ENCODE measurements at places on chromosomes 7 and 10.

GRCh38 chr10:4847561-4848355 is 21.8 kb downstream of the AKR1E2 start:
- DNase-seq: no peak

DNA sequence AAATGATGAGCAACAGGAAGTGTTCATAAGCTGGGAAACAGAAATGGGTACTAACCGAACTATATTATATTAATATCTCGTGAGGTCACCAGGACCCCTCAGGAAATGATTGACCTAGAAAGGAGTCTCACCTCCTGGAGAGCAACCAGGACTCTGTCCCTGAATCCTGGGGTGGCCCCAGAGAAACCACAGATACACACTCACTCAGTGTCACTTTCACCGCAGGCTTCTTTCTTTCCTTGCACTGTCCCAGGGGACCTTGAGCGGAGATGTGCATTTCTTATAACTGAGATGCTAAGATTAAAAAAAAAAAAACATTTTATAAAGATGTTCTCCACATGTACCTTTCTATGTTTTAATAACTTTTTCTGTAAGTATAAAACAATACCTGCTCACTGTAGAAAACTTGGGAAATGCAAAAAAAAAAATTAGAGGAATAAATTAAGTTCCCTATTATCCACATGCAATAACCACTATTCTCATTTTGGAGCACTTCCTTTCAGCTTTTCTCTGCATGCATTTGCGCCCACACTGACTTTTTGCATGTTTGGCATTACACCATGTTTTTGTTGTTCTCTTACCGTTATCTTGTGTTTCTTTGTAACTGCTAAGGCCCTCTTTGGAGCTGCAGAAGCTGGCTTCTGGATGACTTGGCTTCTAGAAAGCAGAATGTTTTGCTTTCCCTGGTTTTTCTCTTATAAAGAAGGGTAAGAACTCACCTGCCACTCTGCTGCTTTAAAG is 15.0 kb downstream of the NOD1 start:
- no peak for DNase-seq

DNA sequence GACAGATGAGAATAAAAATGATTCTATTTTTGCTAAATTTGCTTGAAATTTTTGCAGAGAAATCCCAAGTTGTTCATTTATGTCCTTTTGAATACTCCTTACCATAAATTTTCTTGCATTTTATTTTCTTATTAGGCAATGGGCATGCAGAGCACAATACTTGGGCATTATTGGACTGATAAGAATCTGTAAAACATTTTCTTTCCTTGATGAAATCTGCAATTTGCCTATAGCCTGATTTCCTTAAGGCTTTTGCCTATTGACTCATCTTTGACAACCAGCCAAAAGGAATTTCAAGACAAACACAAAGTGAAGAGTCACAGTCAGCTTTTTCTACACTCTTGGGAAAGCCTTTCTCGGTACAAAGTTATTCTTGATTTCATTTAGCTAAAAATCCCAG is 30.5 kb upstream of the GNAT3 start:
- no peak for DNase-seq

DNA sequence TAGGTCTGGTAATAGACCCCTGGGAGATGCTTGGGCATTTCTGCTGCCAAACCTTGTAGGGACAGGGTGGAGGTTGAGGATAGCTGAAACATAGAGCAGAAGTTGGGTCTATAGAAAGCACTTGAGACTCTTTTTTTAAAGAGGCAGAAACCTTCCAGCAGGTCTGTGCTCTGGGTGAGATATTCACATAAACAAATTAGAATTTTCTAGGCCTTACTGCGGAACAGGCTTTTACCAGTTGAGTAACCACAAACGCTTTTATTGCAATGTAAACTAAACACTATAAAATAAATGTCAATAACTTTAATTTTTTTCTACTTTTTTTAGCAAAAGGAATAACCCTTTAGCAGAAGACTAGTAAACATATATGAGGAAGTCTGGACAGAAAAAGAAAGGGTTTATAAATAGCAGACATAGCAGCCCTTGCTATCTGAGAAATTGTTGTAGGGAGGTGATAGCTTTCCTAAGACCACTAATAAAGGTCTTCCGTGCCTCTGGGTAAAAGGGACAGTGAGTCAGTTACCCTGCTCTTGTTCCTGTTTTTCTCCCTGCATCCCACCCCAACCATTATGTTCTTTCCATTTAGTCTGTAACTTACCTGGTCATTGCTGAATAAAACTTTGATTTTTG is 38.7 kb downstream of the CACNB2 start:
- no peak for DNase-seq

GRCh38 chr10:132207536-132208461 is 21.1 kb downstream of the DPYSL4 start:
- DNase-seq: no peak

- DNase-seq: no peak
These were observed 243.5 kb downstream of the ADK start for GRCh38 chr10:74394416-74394969.

DNA sequence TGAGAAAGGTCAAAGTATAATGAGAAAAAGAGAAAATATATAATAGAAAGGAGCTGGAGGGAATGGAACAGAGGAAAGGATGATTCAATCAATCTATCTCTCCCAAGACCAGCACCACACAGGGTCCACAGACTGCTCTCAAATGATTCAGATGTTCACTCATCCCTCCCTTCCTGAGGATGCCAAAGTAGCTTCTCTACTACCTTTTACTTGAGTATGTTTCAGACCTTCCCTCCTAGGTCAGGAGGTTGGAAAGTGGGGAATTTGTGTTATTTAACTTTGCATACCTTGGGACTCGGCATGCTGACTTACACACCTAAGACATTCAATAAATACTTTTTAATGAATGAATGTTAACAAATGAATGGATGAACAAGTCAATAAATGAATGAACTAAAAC is 30.6 kb downstream of the CPVL start:
- DNase-seq: no peak

GRCh38 chr10:43233601-43234430 is 33.0 kb downstream of the RASGEF1A start:
- no peak for DNase-seq

GRCh38 chr7:25580141-25580540 is 351.9 kb upstream of the NPVF start:
- no peak for DNase-seq

DNA sequence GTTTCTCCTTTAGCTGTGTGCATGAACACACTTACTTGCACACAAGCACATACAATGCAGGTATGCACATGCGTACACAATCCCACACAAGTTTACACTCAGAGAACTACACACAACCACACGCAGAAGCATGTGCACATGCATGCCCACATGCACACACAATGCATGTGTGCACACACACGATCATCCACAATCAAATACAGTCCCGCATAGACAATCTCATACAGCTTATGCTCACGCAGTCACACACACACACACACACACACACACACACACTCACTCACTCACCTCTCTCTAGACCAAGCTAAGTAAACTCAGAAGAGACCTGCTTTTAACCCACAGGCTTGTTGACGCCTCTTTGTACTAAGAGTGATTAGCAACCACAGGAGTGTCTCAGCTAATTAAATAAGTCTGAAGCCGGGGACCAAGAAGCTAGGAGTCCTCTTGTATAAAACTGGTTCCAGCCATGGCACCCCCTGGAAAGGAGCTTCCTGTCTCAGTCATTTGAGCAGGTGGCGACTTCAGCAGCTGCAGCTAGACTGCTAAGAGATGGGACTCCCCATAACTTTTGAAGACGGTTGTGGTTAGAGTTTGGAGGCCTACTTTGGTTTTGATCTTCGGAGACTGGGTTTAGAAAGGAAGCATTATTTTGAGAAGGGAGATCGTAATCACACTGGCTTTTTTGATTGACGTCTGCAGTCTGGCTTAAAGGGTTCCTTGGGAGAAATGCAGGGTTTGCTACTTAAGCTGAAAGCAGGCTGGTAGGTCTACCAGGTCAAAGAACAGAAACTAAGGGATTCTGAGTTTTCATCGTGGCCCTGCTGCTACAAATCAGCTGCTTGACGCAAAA is 82.3 kb upstream of the ADRB1 start:
- peak; percentile 41 for DNase-seq

- DNase-seq: no peak
These were observed 89.3 kb downstream of the GRK5 start for GRCh38 chr10:119296703-119297102.

GRCh38 chr7:101487753-101488152 is 125.1 kb downstream of the COL26A1 start:
- DNase-seq: no peak

GRCh38 chr10:49359349-49360270 is 36.3 kb downstream of the DRGX start:
- no peak for DNase-seq

DNA sequence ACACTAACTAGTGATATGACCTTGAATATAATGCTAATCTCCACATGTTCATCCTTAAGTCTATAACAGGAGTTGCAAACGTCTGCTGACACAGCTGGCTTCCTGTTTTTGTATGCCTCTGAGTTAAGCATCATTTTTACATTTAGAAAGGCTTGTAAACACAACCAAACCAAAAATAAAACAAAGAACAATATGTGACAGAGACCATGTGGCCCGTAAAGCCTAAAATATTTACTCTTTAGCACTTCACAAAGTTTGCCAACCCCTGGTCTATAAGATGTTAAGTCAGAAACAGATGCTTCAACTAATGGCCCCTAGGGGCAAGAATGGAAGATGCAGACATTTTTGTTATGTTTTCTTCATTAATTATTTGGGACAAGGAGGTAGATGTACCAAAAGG is 109.3 kb downstream of the CPEB3 start:
- DNase-seq: no peak

GRCh38 chr10:119652361-119652730 is 1.2 kb downstream of the BAG3 start:
- no peak for DNase-seq

- peak; percentile 40 for DNase-seq
These were observed 1.1 kb downstream of the NANOS1 start for GRCh38 chr10:119030421-119031250.

DNA sequence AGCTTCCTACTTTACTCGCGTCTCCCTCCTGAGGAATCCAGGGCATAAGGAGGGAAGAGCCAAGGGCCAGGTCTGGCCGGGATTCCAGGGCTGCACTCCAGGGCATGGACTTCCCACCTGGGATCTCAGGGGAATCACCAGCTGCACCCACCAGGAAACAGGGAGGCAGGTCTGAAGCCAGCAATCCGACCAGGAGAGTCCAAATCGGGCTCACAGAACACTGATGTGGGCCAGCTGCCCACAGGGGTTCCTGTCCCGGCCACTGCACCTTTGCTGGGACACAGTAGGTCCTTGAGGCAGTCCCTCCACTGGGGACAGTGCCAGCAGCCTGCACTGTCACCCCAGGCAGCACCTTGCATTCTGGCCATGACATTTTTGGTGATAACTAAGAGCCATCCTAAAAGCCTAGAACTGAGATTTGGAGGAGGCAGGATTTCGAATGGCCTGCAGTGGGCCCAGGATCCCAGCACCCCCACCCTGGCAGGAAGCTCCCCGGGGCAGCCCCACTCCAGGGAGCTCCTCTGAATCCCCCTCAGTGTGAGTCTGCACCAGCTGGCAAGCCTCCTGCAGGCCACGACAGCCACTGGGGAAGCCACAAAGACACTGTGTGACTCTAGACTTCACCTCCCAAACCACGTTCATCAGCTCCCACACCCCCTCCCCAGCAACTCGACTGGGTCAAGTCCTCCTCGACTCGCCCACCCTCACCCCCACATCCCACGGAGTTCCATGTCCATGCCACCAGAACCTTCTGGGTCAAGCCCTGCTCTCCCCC is 71.5 kb upstream of the PPP2R2D start:
- no peak for DNase-seq

- no peak for DNase-seq
These were observed 45.1 kb downstream of the CYTH3 start for GRCh38 chr7:6227294-6227846.

GRCh38 chr7:27165089-27165995 is at the start of gene HOXA9:
TSS of gene HOXA9 (minus strand) at chr7:27165537. CDS start at chr7:27165457, 80 bp downstream.
- no peak for DNase-seq

GRCh38 chr10:5480162-5480941 is 19.0 kb downstream of the CALML5 start:
- DNase-seq: no peak

GRCh38 chr7:105028004-105028403 is 14.0 kb downstream of the KMT2E start:
- no peak for DNase-seq

DNA sequence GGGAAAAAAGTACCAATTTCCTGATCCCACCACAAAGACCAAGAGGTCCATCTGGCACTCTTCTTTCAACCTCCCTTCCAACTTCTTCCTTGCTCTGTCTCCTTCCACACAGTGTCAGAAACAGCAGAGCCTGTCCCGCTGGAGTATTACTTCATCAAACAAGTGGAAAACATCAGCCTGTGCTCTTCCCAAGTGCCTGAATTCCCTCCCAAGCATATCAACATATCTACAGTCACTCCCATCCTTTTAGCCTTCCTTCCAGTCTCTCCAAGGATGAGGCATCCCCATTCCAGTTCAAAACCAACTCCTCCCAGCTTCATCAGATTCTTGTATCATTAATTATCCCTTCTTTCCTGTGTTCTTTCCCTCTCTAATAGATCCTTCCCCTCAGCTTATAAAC is 1.7 kb upstream of the NOC3L start:
- DNase-seq: no peak

- DNase-seq: no peak
These were observed 44.7 kb downstream of the HTRA1 start for GRCh38 chr10:122505885-122506645.

DNA sequence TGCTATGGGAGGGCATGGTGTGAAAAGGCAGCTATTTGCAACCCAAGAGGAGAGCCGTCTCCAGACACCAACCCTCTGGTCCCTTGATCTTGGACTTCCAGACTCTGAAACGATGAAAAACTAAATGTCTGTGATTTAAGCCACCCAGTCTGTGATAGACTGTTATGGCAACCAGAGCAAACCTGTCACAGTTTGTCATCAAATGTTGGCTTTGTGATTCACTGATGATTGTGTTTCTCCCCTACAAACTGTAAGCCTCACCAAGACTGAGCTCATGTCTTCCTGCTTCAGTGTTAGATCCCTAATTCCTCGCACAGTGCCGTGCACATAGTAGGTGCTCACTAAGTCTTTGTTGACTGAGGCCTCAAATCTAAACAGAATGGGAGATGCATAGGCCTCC is 224.6 kb upstream of the PITRM1 start:
- no peak for DNase-seq

DNA sequence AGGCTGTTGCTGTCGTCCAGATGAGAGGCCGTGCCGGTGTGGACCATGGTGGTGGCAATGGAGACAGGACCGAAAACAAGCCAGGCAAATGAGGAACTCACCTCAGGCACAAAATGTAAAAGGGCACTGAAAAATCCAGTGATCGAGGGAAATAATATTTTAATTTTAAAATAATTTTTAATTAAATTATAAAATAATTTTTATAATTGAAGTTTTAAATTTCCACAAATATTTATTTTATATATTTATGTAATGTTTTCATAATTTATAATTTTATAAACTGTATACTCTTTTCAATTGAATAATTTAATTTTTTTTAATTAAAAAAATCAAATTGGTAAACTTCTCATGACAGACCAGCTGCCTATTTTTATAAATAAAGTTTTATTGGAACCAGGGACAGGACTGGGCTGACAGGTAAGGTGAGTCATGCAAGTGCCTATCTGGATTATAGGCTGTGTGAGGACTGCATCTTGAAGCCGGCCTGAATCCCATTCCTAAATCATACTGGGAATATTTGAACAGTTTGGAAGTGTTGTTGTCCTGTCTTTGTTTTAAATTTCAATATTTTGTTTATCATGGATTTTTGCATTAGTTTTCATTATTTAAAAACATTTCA is 15.6 kb downstream of the ACSM6 start:
- no peak for DNase-seq
